ENCODE measurements at places on chromosomes 1 and 21.
A peak's percentile ranks its signal among the peaks of the same experiment; 100 is the strongest.

GRCh38 chr1:155329980-155330598, 9.4 kb downstream of the RUSC1 start:
- no peak for DNase-seq

GRCh38 chr21:30072496-30072895, 94.1 kb downstream of the CLDN17 start:
- peak; percentile 0 for DNase-seq

DNA sequence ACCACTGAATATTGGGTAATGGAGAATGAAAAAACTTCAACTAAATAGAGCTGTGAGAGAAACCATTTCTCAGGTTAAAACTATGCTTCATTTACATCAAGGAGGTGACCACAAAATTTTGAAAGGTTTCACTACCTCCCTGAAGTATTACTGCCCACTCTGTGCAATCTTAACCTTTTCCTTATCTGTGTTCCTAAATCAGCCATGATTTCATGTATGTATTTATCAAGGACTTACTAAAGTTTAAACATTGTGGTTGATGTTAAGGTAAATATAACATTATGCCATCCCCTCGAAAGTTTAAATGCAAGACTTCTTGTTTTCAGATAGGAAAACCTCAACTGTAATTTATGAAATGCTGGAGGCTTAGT, 84.4 kb downstream of the CLEC20A start:
- no peak for DNase-seq

DNA sequence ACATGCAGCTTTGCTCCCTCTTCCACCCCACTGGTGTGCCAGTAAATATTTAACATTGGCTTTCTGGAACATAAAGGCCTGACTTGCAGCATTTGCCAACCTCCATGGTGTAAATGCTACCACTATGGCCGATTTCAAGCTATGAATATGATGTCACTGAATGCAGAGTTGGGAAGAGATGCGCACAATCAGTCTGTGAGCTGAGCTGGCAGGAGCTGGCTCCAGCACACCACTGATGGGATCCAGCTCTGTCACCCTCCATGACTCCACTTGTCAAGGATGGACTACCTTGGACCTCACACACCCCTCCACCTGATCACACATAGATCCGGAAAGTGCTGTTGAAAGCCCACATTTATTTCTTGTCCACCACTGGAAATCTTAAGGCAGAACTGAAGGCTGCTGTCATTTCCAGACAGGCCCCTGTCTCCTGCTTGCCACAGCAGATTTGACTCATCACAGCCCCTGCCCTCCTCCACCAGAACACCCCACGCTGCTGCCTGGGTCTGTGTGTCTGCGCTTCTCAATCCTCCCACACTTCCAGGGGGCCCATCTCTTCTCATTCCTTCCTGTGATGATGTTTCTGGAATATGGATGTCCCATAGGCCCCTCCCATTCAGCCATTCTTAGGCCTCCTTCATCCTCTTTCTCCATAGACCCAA, 82.2 kb upstream of the BCAR3 start:
- DNase-seq: no peak

- no peak for DNase-seq
These were observed 44.7 kb upstream of the IGSF5 start for GRCh38 chr21:39700318-39700717.

DNA sequence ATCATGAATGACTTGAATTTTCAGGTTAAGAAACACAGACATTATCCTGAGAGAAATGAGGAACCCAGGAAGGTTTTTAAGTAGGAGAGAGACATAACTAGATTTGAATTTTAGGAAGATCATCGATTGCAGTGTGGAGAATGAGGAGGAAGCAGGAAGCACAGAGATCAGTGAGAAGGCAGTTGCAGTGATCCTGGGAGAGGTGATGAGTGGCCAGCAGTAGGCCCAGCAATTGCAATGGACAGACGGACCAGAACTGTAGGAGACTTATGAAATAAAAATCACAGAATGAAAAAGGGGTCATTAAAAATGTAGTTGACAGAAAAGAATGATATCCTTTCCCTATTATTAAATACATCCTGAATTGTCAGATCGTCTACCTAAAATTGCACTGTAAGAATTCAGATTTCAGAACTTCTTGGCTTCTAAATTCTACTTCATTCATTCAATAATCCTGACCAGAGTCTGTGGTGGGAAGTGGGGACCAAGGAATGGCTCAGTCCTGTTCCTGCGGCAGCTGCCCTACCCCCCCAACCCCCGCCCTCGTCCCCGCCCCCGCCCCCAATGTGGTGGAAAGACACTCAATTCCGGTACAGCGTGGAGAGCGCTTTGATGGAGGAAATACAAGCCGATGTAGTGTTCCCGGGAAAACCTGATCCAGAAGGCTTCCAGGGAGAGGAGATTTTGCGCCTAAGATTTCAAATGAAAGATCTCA, 35.1 kb downstream of the SLC2A1 start:
- no peak for DNase-seq

DNA sequence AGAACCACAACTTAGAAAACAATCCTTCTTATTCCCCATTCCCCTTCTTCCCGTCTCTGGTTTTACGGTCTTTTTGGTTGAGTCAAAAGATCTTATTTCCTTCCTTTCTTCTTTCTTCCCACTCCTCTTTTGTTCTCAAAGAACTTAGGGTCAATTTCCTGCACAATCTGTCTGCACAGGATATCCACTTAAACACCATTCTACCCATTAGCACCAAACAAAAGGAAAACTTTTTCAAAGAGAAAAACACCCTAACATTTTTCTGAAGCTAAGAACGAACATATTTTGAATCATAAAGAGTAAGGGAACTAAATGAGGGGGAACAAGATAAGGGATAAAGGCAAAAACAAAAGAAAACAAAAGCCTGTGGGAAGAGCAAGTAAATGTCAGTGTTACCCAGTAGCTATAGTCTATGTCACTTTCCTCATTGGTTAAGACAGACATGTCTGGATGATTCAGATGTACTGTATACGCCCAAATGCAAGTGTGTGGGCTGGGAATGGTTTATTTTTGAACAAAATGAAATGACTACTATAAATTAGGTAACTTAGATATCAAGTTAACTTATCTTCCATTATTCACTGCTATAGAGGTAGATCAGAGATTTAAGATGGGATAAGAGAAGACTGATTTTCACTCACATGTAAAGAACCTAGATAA, 59.9 kb downstream of the TOR3A start:
- no peak for DNase-seq

DNA sequence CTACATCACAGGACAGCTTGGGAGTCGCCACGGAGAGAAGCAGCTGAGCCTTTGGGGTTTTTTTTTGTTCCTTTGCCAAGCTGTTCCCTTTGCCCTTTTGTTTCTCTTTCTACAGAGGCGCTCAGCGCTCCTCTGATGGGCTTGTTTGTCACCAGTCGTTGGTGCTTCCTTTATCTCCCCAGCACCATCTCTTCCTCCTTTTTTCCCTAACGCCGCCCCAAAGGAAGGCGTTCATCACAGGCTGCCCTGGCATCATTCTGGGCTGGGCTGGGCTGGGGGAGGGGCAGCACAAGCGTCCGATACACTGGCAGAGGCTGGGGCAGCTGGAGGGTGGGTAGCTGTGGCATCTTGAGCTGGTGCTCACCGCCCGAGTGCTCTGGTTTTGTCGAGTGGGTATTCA, 10.5 kb downstream of the IGSF21 start:
- DNase-seq: no peak

- no peak for DNase-seq
These were observed 56.5 kb upstream of the SELENON start for GRCh38 chr1:25743164-25744139.

- DNase-seq: no peak
These were observed 31.3 kb downstream of the NVL start for GRCh38 chr1:224298346-224299330.

GRCh38 chr1:25062621-25063255, 132.7 kb upstream of the RUNX3 start:
- no peak for DNase-seq

DNA sequence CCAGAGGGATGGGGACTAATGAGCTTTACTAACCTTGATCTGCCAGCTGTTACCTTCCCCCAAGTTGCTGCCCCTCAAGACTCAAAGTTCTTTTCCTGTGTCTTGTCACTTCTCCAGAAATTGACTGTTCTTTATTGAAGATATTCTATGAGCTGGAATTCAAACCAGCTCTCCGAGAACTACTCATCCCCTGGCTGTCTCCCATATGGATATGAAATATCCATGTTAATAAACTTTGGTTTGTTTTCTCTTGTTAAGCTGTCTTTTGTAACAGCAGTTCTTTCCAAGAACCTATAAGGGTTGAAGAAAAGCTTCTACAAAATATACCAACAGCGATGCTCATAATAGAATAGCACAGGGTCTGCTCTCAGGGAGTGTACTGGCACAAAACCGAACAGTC, 77.0 kb downstream of the CAMK2N1 start:
- no peak for DNase-seq

GRCh38 chr1:248862998-248863881, 4.4 kb upstream of the ZNF692 start:
- peak; percentile 80 for DNase-seq

DNA sequence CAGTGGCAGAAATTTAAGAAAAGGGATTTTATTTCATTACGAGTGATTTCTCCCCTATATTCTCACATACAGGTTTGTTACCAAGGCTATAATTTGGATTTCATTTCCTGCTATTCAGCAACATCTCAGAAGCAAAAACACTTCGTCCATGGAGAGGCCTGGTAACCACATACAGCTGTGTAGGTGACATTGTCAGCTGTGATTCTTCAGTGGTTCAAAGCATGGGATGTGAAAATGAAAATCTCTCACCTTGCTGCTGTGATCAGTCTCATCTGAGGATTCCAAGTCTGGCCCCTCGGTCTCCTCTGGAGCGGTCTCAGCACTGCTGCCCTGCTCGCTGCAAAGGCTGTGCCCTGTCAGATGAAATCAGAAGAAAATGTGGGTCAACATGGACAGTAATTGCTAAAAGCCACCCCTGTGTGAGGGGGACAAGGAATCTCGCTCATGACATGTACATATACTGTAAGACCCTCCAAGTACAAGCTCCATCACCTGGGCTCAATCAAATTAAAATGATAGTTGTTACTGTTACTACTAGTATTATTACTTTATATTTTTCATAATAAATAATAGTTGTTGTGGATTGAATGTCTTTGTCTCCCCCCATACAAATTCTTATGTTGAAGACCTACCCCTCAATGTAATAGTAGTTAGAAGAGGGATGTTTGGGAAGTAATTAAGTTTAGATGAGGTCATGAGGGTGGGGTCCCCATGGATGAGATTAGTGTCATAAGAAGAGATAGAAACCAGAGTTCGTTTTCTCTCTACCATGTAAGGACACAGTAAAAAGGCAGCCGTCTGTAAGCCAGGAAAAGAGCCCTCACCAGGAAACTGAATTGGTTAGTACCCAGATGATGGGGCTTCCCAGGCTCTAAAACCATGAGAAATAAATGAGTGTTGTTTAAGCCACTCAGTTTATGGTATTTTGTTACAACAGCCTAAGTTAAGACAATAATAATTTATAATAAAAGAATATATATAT, 126.7 kb upstream of the KRTAP19-8 start:
- no peak for DNase-seq

DNA sequence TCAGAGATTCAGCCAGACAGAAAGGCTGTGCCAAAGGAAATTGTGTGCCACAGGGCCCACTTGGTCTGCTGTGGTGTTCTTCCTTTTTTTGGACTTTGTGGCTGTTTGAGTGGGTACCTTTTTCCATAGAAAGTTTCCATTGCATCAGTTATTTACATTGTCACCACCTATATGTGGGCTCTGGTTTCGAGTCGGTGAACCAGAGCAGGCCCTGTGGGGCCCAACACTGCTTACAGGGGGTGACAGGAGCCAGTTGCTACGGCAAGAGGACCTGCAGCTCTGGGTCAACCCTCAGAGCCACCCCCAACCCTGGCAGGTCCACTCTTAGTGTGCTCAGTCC, 157.0 kb upstream of the EDN2 start:
- DNase-seq: peak; percentile 37

DNA sequence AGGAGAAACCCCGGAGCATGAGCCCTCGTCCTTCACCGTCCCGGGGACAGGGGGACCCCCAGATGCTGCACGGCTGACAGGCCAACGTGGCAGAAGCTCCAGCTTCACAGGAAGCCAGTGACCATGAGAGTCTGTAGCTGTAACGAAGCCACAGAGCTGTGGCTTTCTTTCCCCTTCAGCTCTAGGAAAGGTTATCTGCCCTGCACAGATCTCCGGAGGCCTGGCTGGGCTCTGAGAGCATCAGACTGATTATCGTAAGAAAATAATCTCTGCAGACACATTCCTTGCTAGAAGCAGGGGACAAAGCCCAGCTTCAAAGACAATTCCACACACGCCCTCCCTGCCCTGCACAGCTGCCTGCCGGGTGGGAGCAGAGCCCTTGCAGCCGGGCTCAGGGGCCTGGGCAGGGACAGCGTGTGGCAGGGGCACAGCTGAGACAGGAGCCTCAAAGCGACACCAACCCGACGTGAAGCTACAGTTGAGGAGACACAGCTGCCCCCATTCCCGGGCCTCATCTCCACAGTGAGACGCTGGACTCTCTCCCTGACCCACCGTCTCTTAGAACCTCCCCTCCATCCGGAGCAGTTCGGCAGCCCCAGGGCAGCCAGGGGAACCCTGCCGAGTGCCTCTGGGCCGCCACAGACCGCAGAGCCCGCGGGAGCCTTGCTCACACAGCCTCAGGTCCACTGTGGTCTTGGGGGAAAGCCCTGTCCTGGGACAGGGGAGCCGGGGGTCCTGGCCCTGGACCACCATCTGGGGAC, 30.6 kb downstream of the POFUT2 start:
- no peak for DNase-seq

DNA sequence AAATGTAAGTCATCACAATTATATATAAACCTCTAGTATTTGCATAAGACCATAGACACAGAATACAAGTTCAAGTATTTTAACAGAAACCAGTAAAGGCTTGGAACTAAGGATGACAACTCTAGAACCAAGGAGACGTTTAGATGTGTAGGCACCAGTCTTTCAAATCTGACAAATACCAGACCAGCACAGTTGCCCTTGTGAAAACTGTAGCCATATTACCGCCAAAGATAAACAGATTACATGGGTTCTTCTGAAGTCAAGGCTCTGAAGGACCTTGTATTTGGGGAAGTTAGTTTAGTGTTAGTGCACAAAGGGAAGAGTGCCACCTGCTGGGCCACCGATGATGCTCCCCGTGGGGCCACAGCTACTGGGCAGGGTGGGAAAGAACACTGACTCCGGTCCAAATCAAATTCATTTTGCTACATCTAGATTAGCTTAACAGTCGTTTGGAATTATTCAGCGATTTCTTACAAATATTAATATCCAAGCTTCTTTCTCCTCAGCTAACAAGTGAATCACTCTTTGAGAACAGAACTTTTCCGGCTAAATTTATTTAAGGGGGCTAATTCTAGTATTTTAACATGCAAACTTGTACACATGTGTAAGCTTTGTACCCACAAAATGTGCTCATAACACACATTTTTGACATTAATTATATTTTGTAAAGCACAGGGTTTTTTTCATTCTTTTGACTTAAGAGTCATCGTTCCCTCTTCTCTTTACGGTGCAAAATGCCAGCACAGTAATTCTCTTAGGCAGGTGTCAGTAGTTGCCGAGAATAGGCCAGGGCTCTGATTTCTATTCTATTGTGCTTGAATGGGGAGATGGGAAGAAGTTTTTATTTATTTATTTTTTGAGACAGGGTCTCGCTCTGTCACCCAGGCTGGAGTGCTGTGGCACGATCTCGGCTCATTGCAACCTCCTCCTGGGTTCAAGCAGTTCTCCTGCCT, 8.0 kb upstream of the NIBAN1 start:
- peak; percentile 69 for DNase-seq

GRCh38 chr1:228337711-228338520, 68.7 kb downstream of the TRIM11 start:
- DNase-seq: no peak

Data from stimulated activated CD4-positive, alpha-beta T cell treated with anti-CD3 and anti-CD28 coated beads, Interleukin-12 subunit alpha, Interleukin-12 subunit beta, amount 100 ng/mL, for 4 hours (primary cell).